Fibroblast of skin of scalp (primary cell): ENCODE measurements at places on chromosomes 3 and 15.
A peak's percentile ranks its signal among the peaks of the same experiment; 100 is the strongest.

DNA sequence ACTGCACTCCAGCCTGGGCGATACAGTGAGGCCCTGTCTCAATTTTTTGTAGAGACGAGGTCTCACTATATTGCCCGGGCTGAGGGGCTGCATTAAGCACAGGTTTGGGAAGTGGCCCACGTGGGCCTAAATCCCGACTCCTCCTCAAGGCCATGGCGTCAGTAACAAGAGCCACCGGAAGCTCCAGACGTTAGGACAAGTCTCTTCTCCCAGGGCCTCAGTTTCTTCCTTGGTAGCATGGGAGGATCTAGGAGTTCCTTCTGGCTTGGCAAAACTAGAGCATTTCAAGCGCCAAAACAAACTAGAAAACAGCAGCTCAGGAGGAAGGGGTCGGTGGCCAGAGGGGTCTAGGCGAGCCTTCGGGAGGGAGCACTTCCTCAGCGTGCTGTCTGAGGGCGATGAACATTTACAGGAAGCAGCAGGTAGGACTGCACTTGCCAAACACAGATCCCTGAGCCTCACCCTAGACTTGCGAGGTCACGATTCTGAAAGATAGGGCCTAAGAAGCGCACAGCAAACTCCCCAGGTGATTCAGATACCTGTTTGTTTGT lies 536 bp downstream of the SNAPC5 start:
- no peak for DNase-seq

GRCh38 chr3:35523838-35524237 lies 115.5 kb upstream of the ARPP21 start:
- peak; percentile 36 for DNase-seq

DNA sequence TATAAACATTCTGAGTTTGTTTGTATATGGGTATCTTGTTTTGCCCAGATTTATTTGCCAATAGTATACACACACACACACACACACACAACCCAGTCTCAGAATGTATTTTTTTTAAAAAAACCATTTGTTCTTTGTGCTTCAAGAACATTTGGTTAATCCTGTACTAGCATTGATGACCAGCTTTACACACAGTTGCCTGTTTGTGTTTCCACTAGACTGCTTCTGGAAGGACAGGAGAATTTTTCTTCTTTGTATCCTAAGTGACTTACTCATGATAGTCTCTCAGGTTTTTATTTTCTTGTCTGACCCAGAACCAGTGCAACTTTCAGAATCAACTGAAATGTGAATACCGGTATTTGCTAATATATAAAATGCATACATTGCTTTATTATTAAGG lies 40.5 kb downstream of the U2SURP start:
- DNase-seq, result no peak

DNA sequence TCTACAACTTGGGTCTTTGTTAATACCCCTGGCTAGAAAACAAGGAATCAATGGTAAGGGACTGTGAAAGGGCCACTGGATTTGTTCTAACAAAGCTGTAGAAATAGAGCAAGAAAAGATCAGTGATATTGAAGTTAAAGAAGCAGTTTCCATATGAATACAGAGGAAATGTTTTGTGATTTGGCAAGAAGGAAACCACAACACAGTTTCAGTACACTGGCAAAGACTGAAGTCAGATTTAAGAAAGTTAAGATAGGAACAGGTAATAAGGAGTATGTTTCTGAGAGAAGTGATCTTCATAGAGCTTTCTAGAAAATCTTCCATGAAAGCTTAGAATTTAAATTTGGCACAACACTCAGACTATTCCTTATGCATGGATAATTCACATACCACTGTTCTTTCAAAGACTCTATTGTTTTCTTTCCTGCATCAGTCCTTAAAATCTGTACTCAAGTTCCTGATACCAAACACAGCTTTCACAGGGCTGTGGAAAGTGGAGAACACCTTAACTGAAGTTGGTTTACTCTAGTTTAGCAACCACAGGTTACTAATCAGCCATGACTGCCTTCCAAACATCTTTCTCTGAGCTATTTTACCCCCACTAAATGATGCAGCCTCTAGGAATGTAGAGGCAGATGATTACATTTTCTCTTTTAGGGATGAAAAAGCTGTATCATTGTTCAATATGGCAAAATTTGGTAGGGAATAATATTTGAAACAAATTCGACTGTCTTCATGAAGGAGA lies 32.4 kb upstream of the ALCAM start:
- DNase-seq, result peak; percentile 42

- no peak for DNase-seq
Measured at GRCh38 chr15:76585576-76585897, 249.0 kb downstream of the ISL2 start.

GRCh38 chr3:98223907-98224672 lies 40.0 kb upstream of the OR5H6 start:
- DNase-seq, result no peak

DNA sequence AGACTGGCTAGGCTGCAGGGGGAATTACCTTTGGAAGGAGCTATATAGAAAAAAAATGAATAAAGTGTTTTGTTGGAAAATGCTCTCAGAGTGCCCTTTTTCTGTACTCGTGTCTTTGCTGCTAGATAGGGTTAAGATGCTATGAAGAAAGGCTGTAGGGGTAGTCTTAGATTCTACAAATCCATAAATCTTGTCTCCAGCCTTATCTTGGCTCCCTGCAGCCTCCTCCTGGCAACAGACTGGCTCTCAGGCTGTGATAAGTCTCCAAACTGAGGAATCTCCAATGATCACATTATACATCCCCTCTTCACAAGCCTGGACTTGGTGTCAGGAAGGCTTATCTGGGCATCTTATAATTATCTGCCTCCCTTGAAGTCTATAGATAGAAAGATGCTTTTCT lies 9.3 kb downstream of the LPCAT4 start:
- no peak for DNase-seq

GRCh38 chr3:122975924-122976293 lies 51.7 kb downstream of the SEMA5B start:
- DNase-seq, result no peak

DNA sequence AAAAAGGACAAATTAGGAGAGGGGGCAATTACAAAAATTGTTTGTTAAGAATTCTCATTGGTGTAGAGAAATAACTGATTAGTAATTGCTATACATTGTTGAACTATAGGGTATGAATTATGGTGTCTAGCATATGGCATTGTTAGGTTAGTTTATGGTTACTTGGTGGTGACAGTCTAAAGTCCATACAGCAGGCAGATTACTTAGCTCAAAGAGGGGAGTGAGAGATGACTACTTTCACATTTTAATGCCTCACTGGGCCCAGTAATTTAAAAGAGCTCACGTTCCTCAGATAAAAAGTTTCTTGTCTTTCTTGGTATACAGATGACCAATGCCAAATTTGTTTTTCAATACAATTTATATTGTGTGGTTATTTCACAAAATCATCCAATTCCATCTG lies 112.4 kb upstream of the NEDD4 start:
- DNase-seq, result no peak

DNA sequence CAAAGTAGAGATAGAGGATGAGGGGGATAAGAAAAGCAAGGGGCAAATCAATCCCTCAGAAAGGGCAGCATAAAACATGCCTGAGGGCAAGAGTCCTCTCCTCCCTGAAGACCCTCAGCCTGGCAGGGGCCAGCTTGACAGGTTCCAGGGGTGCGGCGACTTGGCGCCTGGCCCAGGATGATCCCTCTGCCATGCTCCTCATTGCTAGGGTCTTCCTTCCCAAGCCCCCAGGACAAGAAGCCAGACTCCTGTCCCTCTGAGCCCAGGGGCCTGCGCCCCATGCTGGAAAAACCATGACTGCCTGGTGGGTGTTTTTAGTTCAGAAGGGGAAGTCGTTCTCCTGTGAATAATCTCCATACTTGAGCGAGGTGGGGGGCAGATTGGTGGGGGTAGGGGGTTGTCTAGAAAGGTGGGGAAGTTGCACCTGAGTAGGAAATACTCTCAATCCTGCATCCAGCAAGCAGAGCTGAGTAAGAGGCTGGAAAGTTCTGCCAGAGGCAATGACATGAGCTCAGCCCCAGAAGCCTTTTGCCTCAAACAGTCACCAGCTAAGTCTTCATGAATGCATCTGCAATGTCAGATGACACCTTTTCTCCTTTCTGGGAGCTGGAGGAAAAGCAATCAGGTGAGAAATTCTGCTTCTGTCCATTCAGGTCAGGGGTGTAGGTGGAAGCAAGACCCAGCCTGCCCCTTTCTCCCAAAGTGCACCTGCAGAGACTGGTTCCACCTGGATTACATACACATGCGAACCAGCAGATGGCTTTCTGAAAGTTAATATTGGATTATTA lies 18.3 kb downstream of the SLC12A8 start:
- DNase-seq, result no peak

- no peak for DNase-seq
Measured at GRCh38 chr15:27936164-27936563, 163.0 kb downstream of the OCA2 start.

DNA sequence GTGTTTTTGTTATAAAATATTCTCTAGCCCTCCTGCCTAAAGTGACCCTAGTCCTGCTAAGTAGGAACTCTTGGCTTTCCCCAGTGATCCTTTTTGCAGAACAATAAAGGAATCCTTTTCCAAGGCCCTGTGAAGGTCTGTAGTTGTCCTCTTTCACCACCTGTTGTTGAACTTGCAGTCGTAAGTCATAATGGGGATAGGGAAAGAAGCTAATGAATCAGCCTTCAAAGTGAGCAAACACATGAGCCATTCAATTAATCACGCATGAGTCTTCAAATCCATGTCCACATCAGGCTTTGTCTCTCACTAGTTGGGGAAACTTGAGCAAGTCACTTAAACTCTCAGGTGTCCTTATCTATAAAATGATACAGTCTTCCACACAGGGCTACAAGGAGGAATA lies 27.6 kb downstream of the ZNF860 start:
- DNase-seq, result no peak

- no peak for DNase-seq
Measured at GRCh38 chr3:48394391-48394790, 22.4 kb downstream of the FBXW12 start.

- DNase-seq, result no peak
Measured at GRCh38 chr3:28294667-28295413, 53.4 kb downstream of the CMC1 start.
